Right renal cortex interstitium (tissue), 3 donors: ENCODE measurements at places on chromosomes 3 and 15.

DNA sequence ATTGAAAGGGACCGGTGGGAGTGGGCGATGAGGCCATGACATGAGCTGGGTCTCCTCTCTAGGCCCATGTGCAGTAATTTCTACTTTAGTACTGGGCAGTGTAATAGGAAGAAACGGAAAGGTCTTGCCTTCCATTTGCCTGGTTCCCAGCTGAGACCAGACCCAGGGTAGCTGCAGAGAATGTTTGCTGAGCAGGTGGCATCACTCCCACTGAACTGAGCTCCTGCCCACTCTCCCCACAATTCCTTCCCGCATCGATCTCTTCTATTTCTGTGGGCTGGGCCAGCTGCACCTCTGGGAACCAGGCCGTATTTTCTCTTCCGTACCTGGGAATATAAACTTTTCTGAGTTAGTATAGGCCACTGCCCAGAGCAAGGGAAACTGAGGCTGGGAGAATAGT is 15.8 kb downstream of the ESYT3 start:
- DNase-seq, result no peak

DNA sequence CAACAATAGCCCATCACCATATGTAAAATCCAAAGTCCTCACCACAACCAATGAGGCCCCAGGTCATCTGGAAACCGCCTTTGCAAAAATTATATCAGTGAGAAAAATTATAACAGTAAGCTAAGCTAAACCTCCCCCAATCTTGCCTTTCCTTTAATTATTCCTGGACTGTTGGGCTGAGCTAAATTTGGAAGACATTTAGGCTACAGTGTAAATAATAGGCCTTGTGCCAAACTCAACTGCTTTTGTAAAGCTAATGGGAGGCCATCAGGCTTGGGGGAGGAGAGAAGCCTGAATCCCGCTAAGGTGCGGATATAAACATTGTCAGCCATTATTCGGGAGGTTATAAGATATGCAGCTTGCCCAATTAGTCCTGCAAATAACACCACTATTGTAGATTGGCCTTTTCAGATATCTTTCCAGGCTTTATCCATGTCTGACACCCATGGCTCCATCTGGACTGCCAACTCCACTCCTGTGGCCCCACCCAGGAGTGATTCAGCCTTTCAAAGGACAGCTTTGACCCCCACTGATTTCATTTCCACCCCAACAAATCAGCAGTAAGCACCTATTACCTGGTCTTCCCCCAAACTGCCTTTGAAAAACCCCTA is 53.0 kb upstream of the CA12 start:
- no peak for DNase-seq

DNA sequence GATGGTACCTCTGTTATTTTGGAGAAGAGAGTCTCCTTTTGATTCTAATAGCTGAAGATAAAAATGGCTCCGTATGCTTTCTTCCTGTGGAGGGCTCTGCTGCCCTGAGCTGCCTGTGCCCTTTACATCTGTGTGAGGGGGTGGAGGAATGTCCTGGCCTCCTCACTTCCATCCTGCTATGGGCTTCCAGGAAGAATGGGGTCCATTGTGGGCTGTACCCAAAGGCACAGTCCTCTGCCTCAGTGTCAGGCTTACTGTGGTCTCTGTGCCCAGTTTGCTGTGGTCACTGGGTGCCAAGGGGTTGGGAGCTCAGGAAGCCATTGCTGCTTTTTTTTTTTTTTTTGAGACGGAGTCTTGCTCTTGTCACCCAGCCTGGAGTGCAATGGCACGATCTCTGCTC is 14.4 kb downstream of the DAG1 start:
- DNase-seq, result no peak

DNA sequence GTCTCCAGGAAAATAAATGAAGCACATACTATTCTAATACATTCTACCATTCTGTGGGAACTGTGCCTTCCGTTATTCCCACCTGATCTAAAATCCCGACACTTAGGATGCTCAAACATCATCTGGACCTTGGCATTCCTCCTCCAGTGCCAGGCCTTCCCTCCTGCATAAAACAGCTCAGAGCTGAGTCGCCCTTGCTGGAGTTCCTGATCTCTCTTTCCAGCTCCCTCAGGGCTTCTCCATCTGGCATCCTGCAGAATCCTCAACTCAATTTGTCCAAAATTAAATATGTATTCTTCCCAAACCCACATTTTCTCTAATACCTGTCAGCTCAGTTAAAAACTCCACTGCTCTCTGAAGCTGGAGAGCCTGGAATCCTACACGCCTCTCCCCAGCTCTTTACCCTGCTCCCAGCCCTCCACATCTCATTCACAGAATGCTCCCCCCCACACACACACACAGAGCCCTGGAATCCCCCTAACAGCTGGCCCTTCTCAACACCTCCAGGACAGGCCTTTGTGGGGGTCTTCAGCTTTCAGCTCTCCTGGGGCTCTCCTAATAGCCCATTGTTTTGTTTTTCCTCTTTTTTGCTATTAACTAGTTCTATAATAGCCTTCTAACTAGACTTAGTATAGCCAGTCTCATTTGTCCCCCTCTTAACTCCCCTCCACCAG is 78.5 kb downstream of the HMG20A start:
- no peak for DNase-seq

DNA sequence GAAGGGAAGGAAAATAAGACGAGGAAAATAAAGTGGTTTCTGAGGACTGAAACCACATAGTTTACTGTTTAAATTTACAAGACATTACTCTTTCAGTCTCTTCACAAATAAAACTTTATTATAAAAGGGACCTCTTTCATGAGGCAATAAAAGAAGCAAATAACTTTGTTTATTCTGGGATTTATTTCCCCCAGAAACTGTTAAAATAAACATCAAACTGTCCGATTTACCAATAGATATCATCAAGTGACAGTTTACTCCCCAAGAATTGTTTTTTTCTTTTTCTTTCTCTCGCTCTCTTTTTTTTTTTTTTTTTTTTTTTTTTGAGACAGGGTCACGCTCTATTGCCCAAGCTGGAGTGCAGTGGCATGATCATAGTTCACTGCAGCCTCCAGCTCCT is 54.1 kb downstream of the SLC28A2 start:
- DNase-seq, result no peak

- DNase-seq, result no peak
These were observed 1.8 kb downstream of the ITIH1 start for GRCh38 chr3:52779011-52779836.
